Germinal center (tissue), 1 donor: ENCODE measurements at places on chromosomes 7 and 10.

DNA sequence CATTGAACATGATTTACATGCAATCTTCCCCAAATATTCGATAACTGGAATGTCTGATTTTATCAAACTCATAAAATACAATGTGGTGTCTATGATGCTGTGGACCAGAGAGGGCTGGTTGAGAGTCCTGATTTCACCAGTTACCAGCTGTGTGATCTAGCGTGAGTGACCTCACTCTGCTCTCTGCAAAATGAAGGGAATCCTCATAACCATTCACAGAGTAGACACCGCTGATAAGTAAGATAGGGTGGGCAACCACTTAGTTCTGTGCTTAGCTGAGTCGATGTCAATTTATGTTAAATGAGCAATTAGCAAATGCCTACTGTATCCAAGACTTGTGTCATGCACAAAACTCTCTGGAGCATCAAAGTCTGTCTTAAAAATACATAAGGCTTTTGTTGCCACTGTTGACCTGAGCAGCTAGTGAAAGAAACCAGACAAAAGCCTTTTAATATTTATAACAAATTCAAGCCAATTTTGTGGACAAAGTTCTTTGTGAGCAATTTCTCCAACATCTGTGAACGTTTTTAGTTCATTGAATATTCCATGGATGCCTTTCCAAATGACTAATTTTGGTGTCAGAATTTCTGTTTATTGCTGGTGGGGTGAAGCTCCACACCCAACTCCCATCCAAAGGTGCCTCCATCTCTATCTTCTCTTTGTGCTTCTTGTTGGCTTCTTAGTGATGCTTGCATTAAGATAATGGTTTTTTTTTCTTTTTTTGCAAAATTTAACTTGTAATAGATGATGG lies 314.2 kb downstream of the ADRA2A start:
- no peak for DNase-seq

DNA sequence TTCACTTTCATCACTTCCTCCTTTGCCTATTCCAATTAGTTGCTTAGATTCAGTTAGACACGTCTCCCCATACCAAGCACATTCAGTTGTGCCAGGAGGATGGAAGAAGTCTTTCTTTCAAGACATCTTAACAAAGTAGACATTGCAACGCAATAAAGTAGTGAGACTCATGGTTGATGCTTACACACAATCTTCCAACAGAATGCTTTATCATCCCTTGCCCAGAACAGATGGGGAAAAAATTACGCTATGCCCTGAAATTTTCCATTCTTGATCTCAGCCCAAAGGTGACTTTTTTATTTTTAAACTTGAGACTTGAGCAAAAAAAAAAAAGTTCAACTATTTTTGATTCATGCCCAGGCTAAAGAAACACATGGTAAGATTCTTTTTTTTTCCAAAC lies 74.9 kb downstream of the KCNMA1 start:
- no peak for DNase-seq

DNA sequence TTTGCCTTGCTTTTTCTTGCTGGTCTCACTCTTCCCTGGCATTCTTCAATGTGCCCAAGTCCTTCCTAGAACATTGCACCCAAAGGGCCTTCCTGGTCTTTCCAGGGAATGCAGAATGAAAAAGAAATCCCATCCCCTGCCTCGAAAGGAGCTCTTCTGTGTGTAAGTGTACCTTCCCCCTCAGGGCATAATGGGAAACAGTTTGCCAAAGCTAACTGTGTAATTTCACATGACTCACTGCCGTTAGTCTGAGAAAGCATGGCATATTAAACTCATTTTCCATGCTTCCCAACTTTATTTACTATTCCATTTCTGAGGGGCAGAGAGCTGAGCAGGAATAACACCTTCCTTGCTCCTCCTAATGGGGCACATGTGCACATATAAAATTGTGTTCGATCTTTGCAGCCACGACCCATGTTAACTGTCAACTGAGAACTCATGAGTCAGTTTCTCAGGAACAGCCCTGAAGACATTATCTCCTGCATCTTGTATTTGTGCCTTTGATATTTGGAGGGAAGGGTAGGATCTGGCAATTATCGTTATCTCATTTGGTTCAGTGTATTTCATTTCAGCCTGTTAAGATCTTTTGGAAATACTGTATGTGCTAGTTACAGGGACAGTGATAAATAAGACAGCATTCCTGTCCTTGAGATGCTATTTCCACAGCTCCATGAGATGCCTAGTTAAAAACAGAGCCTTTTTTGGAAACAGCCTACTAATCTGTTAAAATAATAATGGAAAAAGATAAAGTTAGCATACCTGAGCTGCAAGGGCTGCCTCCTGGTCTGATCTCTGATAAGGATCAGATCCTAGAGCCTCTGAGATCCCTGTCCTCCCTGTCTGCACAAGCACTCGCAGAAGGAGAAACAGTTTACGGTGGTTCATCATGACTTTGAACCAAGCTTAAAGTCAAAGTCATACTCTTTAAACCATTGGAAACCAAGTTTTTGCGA lies 42.3 kb downstream of the IKZF1 start:
- DNase-seq, result no peak

DNA sequence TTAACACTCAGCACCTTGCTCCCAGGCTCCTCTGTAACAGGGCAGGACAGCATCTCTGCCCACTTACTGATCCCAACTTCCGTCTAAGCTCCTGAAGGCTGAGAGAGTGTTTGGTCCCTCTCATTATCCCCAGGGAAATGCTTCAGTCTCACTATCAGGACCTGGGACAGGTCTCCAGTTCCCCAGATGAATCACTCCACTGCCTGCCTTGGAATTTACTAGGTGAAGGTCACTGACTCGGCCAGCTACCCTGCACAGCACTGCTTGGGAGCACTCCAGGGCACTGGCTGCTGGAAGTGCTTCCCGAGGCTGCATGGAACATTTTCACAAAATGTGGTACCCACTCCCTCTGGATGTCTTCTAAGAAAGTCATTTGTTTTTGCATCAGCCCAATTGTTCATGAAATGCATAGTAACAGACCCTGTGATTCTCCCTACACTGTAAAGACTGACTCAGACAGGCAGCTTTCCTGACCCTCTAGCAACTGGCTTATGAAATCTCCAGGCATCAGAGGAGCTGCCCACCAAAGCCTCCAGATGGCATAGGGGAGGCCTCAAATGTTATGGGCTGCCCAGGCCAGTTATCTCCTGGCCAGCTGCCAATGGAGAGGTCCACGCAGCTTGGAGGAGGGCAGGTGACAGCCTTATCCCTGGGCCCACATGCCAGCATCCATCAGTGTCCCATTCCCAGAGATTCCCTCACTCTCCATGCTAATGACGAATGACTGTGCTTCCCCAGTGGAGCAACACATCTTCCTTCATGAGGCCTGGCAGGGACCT lies 89.1 kb downstream of the GFRA1 start:
- DNase-seq, result no peak
